CD4-positive, alpha-beta T cell treated with Interleukin-10 for 1 hour (primary cell): ENCODE measurements at places on chromosomes 12 and 14.
A peak's percentile ranks its signal among the peaks of the same experiment; 100 is the strongest.

DNA sequence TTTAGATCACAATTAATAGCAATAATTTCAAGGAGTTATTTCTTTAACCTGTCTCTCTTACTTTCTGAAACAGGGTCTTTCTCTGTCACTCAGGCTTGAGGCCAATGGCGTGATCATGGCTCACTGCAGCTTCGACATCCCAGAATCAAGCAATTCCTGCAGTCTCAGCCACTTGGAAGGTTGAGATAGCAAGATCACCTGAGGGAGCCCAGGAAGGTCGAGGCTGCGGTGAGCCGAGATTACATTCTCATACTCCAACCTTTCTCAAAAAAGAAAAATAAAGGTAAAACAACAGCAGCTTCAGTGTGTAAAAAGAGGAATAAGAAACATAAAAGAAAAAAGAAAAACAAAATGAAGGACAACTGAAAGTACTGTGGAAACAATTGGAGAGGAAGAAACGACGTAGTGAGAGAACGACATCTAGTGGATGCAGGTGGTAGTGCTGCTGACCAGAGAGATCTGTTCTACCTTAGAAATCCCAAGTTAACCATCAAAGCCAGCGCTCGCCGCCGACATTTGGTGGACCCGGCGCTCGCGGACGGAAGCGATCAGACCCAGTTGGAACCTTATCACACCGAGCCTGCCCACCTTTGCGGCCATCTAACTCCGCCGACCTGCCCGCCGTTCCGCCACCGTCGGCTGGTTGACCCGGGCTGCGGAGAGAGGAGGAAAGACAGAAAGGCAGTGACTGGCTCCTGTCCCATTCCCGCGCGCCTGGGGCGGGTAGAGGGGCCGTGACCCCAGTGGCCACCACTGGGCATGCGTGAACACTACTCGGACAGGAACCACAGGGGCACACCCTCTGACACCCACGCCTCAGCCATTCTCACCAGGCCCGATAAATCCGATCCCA lies 196.1 kb downstream of the ALG10 start:
- peak; percentile 69 for DNase-seq

DNA sequence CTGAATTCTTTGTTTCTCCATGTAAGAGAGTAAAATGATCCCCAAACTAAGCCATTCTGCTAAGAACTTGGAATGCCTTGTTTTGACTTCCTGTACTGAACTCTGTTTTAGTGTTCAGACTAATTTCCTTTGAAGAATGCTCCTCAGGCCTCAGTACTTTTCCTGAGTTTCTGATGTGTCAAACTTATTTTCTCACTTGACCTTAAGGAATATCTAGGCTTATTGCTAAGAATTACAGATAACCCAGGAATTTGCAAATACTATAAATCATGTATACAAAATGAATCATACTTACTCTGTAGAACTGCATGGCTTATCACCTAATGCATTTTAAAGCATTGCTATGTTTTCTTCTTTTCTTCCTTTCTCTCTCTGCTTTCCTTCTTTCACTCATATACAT lies 93.1 kb upstream of the PKP2 start:
- DNase-seq, result no peak

- no peak for DNase-seq
Measured at GRCh38 chr12:19166956-19167355, 37.4 kb downstream of the PLEKHA5 start.

DNA sequence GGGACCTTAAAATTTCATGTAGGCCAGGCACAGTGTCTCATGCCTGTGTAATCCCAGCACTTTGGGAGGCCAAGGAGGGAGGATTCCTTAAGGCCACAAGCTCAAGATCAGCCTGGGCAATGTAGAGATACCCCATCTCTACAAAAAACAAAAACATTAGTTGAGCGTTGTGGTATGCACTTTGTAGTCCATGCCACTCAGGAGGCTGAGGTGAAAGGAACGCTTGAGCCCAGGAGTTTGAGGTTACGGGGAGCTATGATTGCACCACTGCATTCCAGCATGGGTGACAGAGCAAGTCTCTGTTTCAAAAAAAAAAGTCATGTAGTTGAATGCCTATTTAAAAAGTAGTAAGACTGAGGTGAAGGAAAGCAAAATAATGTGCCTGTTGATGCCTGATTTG lies 83.5 kb downstream of the TTC6 start:
- DNase-seq, result no peak

DNA sequence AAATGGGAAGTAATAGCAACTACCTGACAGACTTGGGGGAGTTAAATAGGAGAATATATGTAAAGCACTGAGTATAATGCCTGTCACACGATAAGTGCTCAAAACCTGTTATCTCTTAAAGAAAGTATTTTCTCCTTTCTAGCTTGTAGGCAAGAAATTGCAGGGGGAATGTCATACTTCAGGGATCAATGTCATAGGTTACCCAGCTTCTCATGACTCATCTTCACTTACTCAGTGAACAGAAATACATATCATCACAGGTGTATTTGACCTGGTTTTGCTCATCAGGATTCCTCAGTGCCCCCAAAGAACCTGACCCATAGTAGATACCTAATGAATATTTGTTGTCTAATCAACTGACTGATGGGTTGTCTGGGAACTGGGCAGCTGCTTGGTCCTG lies 285.0 kb upstream of the ATP2B1 start:
- no peak for DNase-seq

GRCh38 chr14:69860221-69860620 lies 19.0 kb upstream of the SMOC1 start:
- DNase-seq, result no peak

DNA sequence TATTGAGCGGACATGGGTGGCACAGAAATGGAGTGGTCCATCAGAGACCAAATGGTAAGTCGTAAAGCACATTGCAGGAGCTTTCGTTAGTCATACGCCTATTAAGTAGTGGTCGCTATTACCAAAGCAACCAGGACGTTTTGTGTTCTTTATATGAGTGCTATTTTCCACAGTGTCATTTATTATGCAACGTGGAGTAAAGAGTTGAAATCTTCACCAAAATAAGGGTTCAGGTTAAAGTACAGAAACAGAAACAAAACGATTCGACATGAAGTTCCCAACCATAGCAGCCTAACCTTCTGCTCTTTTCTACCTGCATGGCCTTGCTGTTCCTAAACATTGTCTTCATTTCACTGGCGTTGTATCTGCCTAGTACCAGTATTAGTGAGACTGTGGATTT lies 20.1 kb upstream of the FGD4 start:
- no peak for DNase-seq

DNA sequence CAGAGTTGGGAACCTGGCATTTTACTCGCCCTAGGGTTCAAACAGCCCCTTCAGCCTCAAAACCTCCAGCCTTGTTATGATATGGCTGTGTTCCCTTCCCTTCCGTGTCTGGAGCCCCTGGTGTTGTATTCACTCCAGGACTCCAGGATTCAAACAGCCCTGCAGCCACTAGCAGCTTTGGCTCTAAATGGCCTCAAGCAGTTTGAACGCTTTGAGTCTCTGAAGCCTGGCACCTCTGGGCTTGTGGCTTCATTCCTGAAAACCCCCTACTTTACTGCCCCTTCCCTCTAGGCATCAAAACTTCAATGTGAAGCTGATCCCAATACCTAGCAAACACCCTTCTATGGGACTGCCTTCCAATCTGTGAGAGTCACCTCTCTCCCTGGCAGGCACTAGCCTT lies 67.9 kb upstream of the RMST start:
- DNase-seq, result no peak

DNA sequence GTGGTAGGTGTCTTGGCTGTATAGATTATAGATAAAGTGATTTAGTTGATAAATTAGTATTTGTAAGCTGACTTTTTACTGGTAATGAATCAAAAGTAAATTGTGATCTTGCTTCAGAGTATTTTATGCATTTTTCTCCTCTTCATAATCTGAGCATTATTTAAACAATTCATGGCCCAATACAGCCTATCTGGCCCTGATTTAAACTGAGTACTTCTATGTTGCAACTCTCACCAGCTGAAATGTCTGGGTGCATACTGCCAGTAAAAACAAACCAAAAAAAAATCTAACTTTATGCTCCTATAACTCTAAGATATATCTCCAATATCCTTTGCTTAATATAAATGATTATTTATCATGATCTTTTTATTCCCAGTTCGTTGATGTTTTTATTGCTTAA lies 86.6 kb downstream of the MIA2 start:
- no peak for DNase-seq

- no peak for DNase-seq
Measured at GRCh38 chr12:54371328-54372112, 7.2 kb upstream of the GPR84 start.

- DNase-seq, result no peak
Measured at GRCh38 chr12:116600959-116601918, 42.1 kb downstream of the MAP1LC3B2 start.
